ENCODE measurements at places on chromosomes 4 and X. TPM values are rescaled to one million over a fixed set of nuclear protein-coding genes. Genes with fewer than 3 reads are reported as not detected.
A peak's percentile ranks its signal among the peaks of the same experiment; 100 is the strongest.

GRCh38 chr4:121679267-121679666, 17.5 kb downstream of the ANXA5 start:
- peaks cover 48% of the 10 kb centered on the region for H3K36me3 ChIP-seq
- no peaks in the 10 kb centered on the region for H3K27me3 ChIP-seq
- no peak overlapping the region for H3K27ac ChIP-seq
- no peak overlapping the region for H3K4me3 ChIP-seq
- no peak for DNase-seq

DNA sequence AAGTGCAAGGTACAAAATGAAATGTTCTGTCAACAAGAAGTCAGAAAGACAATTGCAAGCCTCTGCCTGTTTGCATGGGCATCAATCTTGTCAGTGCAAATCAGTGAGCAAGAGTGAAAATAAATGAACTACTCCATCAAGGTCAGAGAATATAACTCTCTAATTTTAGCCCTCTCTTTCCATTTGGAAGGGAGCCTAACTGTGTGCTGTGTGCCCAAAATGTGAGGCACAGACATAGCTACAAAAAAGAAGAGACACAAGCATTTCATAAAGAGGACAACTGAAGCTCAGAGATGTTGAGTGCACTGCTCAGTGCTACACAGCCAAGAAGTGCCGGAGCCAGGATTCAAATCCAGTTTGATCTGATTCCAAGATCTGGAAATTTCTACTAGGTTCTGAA, 114.3 kb downstream of the SLC2A9 start:
- H3K27me3 ChIP-seq = no peaks in the 10 kb centered on the region
- H3K27ac ChIP-seq = no peak overlapping the region

GRCh38 chr4:182189103-182189878, 53.9 kb upstream of the TENM3 start:
- H3K4me3 ChIP-seq = no peak overlapping the region
- H3K36me3 ChIP-seq = no peaks in the 10 kb centered on the region
- H3K27ac ChIP-seq = no peak overlapping the region

GRCh38 chrX:114959729-114960128, 57.7 kb downstream of the IL13RA2 start:
- H3K27ac ChIP-seq = no peak overlapping the region
- H3K4me1 ChIP-seq = no peaks in the 10 kb centered on the region
- H3K27me3 ChIP-seq = peaks cover 3% of the 10 kb centered on the region
- DNase-seq = peak; percentile 22

GRCh38 chrX:109472939-109473735, 8.7 kb downstream of the GUCY2F start:
- no peaks in the 10 kb centered on the region for H3K36me3 ChIP-seq
- H3K27ac ChIP-seq = no peak overlapping the region
- H3K4me1 ChIP-seq = no peaks in the 10 kb centered on the region
- DNase-seq = peak; percentile 31
- peaks cover 10% of the 10 kb centered on the region for H3K27me3 ChIP-seq

DNA sequence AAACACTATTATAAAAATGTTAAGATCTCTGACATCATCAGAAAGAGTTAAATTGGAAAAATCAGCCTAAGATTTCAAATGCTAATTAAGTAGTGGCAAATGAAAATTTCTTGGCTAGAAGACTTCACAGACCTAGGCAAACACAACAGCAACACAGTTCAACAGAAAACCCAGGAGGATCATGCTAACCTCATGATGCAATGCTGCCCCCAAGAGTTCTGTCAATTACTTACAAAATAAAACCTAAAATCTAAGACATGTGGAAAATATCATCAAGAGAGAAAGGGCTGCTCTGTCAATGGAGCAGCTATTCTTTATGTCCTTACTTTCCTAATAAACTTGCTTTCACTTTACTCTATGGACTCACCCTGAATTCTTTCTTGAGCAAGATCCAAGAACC, 21.0 kb downstream of the S100G start:
- H3K4me3 ChIP-seq = no peak overlapping the region
- DNase-seq = peak; percentile 72
- H3K36me3 ChIP-seq = 0 out of 2 replicates have a peak, but pooled peaks cover 3% of the 10 kb centered on the region
- no peak overlapping the region for H3K27ac ChIP-seq
- H3K27me3 ChIP-seq = no peaks in the 10 kb centered on the region
- peaks cover 3% of the 10 kb centered on the region for H3K4me1 ChIP-seq

DNA sequence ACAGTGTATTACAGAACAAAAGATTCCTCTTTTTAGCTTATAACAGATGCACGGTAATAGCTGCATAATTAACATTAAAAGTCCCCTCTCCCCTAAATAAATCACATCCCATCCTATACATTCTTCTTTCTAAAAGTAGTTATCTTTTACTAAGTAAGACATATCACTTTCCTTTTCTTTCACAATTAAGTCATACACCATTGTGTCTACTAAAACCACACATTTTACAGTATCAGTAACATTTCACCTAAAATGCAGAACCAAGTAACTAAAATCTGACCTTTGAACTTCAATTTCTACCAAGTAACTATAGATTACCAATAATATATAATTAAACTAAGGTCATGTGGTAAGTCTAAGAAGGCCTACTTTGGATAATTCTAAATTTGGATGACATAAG, 14.2 kb downstream of the DHX15 start:
- peaks cover 25% of the 10 kb centered on the region for H3K36me3 ChIP-seq
- H3K27ac ChIP-seq = no peak overlapping the region
- DNase-seq = no peak
- H3K4me3 ChIP-seq = no peak overlapping the region
- no peaks in the 10 kb centered on the region for H3K27me3 ChIP-seq
- H3K4me1 ChIP-seq = peaks cover 2% of the 10 kb centered on the region

- no peaks in the 10 kb centered on the region for H3K4me1 ChIP-seq
- H3K4me3 ChIP-seq = no peak overlapping the region
- DNase-seq = no peak
- H3K27me3 ChIP-seq = no peaks in the 10 kb centered on the region
- no peaks in the 10 kb centered on the region for H3K36me3 ChIP-seq
Observed at GRCh38 chrX:151538190-151539122, 25.0 kb upstream of the PASD1 start.

The KLHL4 gene
- 1.7 TPM for total RNA-seq

The JCHAIN gene
- 0.83 TPM for total RNA-seq

The NOP14 gene
- total RNA-seq = 10.9 TPM

The ZFP42 gene
- total RNA-seq = not detected

The ATP2B3 gene
- total RNA-seq = under 0.01 TPM

Data from IMR-90 (cell line).